ENCODE measurements at places on chromosomes 16 and 17.
A peak's percentile ranks its signal among the peaks of the same experiment; 100 is the strongest.

GRCh38 chr16:68504066-68504465 lies 35.0 kb upstream of the ZFP90 start:
- no peak for DNase-seq

DNA sequence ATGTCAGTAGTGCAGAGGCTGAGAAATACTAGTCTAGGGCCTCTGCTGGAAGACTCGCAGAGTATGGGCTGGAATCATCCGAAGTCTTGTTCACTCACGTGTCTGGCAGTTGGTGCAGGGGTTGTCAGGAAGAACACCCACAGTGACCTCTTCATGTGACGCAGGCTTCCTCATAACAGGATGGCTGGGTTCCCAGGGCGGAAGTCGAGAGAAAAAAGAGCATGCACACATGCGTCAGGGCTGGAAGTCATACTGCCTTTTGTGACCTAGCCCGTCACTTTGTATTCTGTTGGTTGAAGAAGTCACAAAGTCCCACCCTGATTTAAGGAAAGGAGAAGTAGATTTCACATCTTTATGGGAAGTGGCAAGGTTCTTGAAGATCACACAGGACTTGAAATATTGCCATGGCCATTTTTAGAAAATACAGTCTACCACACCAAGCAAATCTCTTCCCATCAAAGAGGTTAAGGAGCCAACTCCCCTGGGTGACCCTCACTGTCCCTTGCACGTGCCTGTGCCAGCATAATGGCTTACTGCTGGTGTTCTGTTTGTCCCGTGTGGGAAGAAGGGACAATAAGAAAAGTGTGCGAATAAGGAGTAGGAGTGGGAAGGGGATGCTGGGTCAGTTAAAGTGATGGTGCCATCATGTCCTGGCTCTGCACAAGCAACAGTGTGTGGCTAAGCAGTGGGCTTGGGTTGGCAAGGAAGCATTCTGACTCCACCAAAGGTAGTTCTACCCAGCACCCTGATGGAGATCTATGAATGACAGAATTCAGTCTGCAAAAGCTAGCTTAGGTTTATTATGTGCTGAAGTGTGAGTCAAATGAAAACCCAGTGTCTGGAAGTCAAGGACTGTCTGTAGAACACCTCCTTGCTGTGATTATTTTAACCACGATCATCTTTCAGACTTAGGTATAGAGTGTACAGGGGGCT lies 28.1 kb downstream of the HEATR3 start:
- DNase-seq: peak; percentile 30

GRCh38 chr16:58040945-58041627 lies 15.5 kb downstream of the MMP15 start:
- DNase-seq: no peak

GRCh38 chr17:66737524-66737923 lies 97.4 kb upstream of the CACNG5 start:
- no peak for DNase-seq

- no peak for DNase-seq
Measured at GRCh38 chr17:75722076-75722475, 817 bp downstream of the ITGB4 start.

DNA sequence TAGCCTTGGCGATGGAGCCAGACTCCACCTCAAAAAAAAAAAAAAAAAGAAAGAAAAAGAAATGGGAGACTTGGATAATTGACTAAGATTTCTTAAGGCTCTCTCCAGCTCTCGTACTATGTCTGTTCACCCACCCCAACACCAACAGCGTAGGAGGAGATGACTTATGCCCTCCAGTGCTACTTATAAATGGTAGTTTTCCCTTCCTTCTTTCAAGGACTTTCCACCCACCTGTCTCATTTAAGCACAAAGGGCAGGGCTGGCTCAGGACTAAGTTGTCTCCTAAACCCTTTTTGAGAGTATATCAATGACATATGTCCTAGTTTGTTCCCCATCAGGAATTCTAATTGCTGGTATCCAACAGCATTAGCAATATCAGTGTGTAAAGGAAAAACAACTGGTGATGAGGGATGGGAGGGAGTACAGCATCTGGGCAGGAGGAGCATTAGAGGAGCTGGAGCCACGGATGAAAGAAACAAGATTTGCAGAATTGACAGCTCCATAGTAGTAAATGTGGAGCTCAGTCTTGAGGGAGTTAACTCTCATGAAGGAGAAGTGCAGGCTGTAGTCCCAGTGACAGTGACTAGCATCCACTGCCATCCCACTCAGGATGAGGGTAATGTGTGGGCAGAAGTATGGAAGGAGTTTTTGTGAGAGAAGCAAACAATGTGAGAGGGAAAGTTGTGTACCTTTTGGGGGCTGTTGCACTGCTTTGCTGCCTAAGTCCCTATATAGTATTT lies 17.2 kb downstream of the UBE2Z start:
- DNase-seq: no peak

GRCh38 chr16:10921536-10922327 lies 20.5 kb downstream of the DEXI start:
- DNase-seq: no peak

GRCh38 chr16:17377360-17378324 lies 93.1 kb downstream of the XYLT1 start:
- no peak for DNase-seq

Data from CD4-positive, alpha-beta T cell treated with Interleukin-12 subunit alpha and Interleukin-12 subunit beta, for 1 hour (primary cell).